ENCODE measurements at places on chromosomes 11 and 22.

DNA sequence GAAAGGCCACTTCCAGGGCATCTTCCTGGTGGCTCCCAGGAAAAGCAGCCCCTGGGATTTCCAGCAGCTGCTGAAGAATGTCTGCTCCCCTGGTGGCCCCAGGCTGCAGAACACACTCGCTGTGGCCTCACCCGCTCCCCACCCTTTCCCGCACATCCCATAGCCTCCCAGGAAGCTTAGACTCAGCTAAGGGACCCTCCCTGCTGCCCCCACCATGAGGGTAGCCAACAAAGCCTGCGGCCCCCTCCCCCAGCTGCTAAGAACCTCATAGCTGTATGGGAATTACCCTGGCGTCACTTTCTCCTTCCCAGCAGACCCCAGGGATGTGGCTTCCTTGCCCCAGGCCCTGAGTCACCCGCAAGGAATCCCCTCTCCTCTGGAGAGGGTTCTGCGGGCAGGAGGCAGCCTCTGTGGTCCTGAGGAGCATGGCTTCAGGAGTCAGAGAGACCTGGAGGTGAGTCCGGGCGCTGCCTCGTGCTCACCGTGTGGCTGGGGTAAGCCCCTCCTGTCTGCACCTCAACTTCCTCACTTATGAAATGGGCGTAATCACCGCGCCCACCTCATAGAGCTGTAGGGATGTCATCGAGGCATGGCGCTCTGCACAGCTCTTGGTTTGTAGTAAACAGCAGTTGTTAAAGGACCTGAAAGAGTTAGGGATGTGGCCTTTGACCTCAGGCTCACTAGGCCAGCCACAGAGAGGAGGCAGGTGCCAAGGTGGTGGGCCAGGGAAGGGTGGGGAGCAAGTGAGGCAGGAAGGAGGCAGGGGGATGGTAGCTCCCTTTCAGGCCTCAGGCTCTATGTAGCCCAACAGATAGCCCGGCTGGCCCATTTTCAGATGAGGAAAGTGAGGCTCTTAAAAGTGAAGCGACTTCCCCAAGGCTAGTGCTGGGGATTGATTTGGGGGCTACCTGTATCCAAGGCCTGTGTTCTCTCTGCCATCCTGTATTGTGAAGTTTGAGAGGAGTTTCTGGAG, 71.2 kb downstream of the LRRC32 start:
- DNase-seq = no peak

GRCh38 chr11:129144256-129144655, 47.9 kb downstream of the ARHGAP32 start:
- no peak for DNase-seq

GRCh38 chr11:64887757-64888405, 9.5 kb upstream of the EHD1 start:
- peak; percentile 54 for DNase-seq

DNA sequence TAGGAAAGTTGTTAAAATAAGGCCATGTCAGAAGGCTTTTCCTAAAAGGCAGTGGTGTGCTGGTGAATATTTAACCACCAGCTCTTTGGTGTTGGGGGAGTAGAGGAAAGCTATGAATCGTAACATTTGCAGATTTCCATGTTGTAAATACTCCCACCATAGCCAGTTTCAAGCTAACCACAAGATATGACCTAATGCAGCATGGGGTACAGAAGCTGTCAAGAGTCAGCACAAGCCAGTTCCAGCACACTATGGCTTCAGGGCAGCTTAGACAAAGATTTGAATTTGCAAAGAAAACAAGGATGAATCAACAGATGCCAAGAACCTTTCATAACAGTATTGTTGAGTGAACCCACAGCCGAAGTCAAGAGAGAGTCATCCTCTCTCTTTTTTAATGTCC, 40.0 kb downstream of the COMMD9 start:
- peak; percentile 99 for DNase-seq

DNA sequence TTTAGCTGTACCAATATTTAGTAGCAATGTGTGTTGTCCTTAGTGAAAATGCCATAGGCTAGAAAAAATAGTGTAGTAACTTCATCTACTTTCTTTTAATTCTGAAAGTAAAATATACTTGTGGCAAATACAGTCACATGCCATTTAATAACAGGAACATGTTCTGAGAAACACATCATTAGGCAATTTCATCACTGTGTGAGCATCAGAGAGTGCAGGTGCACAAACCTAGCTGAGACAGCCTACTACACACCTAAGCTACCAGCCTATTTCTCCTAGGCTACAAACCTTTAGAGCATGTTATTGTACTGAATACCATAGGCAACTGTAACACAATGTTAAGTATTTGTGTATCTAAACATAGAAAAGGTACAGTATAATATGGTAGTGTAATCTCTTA, 127.0 kb upstream of the PITPNB start:
- no peak for DNase-seq

DNA sequence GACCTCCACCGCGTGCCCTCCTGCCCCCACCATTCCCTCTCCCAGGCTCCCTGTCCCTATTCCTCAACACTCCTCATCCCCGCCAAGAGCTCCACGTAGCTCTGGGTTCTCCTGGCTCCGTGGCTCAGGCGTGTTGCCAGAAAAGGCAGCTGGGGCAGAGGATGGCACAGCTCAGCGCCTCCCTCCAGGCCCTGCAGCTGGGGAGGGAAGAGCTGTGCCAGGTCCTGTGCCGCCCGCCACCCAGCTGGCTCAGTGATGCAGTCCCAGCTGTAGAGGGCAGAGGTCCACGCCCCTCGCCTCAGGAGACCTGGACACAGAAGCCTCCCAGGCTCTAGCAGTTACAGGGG, 4.2 kb downstream of the ARHGAP1 start:
- DNase-seq = no peak

DNA sequence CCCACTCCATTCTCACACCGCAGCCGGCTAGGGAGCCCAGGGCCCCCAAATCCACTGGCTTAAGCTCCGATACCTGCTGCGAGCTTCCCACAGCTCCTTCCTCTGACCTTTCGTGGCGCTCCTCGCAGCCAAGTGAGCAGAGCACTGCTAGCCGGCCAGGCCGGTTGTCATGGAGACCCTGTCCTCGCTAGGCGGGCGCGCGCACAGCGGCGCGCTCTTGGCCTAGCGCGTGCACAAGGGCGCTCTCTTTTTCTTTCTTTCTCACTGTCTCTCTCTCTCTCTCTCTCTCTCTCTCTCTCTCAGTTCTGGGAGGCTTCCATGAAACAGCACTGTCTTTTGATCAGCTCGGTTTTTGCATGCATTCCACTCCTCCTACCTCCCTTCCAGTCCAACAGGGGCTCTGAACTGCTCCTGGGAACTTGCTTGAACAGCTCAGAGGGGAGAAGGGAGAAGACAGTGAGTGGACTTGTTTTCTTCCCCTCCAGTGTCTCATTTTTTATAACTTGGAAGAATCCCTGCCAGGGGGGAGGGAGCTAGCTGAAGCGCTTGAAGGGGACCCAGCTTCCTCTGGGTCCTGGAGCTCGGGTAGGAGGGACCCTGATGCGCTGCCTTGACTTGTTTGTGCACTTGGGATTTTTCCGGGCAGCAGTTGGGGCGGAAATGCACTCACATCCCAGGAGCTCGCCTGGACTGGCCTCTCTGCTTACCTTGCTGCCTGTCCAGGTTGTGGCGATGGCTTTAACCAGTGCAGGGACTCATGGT, 100.3 kb upstream of the AKIP1 start:
- DNase-seq = peak; percentile 64

DNA sequence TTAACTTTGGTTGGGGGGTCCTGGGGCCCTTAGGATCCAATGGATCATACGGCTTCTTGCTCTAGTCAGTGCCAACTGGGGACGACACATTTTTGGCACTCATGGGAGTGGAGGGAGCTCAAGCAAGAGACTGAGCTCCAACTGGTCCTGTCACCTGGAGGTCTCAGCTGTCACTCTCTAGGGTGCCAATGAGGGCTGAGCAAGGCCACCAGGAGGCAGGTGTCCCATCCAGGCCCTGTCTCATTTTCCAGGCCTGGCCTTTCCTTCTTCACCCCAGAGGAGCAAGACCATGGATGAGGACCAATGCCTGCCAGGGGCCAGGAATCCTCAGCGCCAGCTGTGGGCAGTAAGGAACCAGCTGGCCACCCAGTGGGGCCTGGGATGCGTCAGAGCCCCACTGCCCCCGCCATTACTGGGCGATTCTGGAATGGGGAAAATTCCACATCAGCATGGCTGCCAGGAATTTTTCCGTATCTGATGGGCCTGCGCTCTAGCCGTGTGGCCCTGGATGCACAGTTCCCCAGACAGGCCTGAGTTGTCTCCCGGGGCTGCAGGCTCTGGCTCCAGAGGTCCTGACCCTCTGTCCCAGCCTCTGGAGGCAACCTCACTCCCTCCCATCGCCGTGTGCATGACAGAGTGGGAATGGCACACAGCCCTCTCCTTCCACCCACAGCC, 669 bp upstream of the GAL3ST1 start:
- DNase-seq = no peak

DNA sequence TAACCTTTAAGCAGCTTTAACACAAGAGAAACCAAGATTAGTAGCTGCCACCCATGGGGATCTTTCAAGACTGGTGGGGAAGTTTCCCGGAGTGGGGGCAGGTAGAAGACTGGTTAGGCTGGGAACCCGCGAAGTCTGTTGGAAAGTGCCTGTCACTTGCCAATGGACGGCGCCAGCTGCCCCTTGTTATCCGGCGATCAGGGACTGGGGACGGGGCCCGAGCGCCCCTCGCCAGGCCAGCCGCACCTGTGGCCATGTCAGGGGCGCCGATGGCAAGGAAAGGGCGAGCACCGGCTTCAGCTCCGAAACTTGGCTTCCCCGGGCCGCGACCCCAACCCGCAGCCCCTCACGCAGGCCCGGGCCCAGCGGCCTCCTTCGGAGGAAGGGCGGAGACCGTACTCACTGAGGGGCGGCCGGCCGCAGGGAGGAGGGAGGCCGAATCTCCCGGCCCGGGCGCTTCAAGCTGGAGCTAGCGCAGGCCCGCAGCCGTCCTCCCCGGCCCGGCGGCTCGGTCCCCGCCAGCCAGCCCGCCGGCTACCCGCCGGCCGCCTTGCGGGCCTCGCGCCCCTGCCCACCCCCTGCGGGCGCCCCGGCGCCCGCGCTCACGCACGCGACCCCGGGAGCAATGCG, 539 bp downstream of the EIF4ENIF1 start:
- no peak for DNase-seq

GRCh38 chr11:47264119-47264518, 5.8 kb upstream of the MADD start:
- DNase-seq = no peak

DNA sequence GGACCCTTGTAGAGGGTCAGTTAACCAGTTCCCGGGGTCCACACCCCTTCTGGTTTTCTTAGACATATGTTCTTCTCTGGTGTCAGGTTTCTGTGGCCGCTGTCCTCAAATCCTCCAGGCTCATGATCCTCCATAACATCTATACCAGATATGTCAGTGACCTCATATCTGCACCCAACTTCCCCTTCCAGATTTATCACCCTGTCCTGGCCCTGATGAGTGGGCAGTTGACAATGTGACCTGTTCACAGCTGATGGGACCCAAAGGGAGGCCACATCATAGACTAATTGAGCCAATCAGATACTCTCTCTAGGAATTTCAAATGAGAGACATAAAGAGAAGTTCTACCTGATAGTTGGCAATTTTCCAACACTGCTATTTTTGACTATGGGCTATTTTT, 5.1 kb downstream of the DKK3 start:
- DNase-seq = no peak

- DNase-seq = peak; percentile 66
Observed at GRCh38 chr22:37345863-37346504, 63.7 kb downstream of the CYTH4 start.

DNA sequence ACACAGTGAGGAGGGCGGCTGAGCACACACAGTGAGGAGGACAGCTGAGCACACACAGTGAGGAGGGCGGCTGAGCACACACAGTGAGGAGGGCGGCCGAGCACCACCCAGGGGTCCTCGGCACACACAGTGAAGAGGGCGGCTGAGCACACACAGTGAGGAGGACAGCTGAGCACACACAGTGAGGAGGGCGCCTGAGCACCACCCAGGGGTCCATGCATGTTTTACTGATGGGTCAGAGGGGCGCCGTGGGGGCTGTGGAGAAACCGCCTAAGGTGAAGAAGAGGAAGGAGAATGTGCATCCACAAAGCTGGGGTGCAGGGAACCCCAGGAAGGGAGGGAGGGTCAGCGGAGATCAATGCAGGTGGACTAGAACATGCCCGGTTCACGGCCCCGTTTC, 461.8 kb downstream of the BRD1 start:
- no peak for DNase-seq

- no peak for DNase-seq
Observed at GRCh38 chr11:70167723-70168404, 35.2 kb upstream of the FADD start.

DNA sequence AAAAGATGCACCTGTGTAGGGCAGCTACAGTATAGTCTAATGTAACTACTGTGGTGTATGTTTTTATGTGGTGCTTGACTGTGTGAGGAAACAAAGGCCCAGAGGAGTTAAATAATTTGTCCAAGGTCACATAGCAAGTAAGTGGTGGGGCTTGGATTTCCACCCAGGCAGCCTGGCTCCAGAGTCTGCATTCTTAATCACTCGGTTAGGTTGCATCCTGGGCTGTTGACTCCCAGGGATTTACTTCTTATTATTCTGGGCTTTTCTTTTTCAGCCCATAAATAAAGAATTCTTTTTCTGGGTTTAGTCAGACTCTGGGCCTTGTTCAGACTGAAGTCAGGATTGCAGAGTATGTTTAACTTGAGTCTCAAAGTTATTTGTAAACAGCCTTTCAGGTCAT, 82.1 kb downstream of the ARHGAP42 start:
- peak; percentile 33 for DNase-seq

DNA sequence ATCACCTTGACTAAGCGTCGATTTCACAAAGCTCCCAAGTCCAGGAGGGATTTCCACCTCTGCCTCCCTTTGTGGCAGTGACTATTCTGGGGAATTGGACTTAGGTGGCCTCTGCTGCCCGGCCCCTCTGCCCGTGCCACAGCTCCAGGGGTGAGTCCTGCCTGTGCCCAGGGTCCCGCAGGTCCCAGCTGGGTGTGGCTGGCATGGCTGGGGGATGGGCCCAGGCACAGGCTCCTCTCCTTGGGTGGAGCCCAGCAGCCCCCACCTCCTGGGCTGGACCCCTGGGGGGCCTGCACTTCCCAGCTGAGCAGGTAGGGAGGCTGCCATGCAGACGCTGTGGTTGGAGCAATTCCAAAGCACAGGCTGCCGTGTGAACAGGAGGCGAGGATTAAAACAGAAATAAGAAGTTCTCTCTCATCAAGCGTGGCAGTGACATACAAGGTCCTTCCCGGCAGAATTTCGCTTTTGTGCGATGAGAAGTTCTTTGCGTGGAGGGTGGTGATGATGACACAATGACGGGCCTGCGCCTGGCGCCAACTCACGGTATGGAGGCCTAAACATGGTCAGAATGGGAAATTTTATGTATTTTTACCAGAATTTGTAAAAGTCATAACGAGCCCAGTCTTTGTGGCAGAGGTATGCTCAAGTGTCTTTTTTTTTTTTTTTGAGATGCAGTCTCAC, 107.3 kb downstream of the BRD1 start:
- no peak for DNase-seq

GRCh38 chr11:5500393-5500801, 9.4 kb downstream of the UBQLN3 start:
- no peak for DNase-seq
